ENCODE measurements at places on chromosomes 2 and 18.
A peak's percentile ranks its signal among the peaks of the same experiment; 100 is the strongest.

- H3K4me1 ChIP-seq: peaks cover 60% of the 10 kb centered on the region
- no peaks in the 10 kb centered on the region for H3K27me3 ChIP-seq
- peak; percentile 68 for DNase-seq
- peak overlapping the region; percentile 53 for H3K4me3 ChIP-seq
- H3K27ac ChIP-seq: peak overlapping the region; percentile 83
Measured at GRCh38 chr18:58687871-58688308, 16.6 kb downstream of the MALT1 start.

GRCh38 chr2:95074663-95075439, 46.8 kb downstream of the MRPS5 start:
- H3K36me3 ChIP-seq: peaks cover 2% of the 10 kb centered on the region
- H3K27ac ChIP-seq: peak overlapping the region; percentile 99
- DNase-seq: peak; percentile 80
- H3K4me3 ChIP-seq: peak overlapping the region; percentile 90

GRCh38 chr18:79573921-79574491, 105.6 kb upstream of the CTDP1 start:
- no peaks in the 10 kb centered on the region for H3K4me1 ChIP-seq
- H3K27ac ChIP-seq: no peak overlapping the region
- no peak overlapping the region for H3K4me3 ChIP-seq
- H3K36me3 ChIP-seq: peaks cover 4% of the 10 kb centered on the region

- no peak for DNase-seq
- H3K4me1 ChIP-seq: no peaks in the 10 kb centered on the region
- H3K36me3 ChIP-seq: no peaks in the 10 kb centered on the region
Measured at GRCh38 chr2:226524381-226524843, 275.2 kb downstream of the IRS1 start.

GRCh38 chr2:74756356-74756890, 77.5 kb upstream of the HK2 start:
- H3K36me3 ChIP-seq: peaks cover 4% of the 10 kb centered on the region
- no peak for DNase-seq

GRCh38 chr2:27890924-27891672, 569 bp downstream of the BABAM2 start:
- peak overlapping the region; percentile 93 for H3K4me3 ChIP-seq
- H3K4me1 ChIP-seq: peaks cover 63% of the 10 kb centered on the region
- no peaks in the 10 kb centered on the region for H3K27me3 ChIP-seq
- DNase-seq: peak; percentile 83
- peak overlapping the region; percentile 99 for H3K27ac ChIP-seq
- H3K36me3 ChIP-seq: peaks cover 28% of the 10 kb centered on the region

DNA sequence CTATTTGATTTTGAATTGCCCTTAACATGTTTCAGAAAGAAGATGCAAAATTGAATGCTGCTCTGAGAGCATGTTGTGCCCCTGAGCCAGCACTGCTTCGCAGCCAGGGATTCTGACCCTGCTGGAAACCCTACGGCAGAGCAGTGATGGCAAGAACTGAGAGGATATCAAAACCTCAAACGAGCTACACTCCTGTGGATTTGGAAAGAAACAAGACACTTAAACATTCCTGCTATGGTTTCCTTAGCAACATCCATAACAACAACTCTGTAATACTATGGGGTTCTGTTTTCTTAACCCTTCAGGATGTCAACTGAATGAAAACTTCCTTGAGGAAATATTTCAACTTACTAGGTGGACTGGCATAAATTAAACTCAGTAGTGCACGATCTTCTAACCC, 649.1 kb downstream of the NYAP2 start:
- no peaks in the 10 kb centered on the region for H3K36me3 ChIP-seq
- no peaks in the 10 kb centered on the region for H3K4me1 ChIP-seq
- H3K27me3 ChIP-seq: no peaks in the 10 kb centered on the region

- no peak overlapping the region for H3K27ac ChIP-seq
- no peak overlapping the region for H3K4me3 ChIP-seq
- peaks cover 7% of the 10 kb centered on the region for H3K27me3 ChIP-seq
- H3K4me1 ChIP-seq: peaks cover 8% of the 10 kb centered on the region
- peaks cover 4% of the 10 kb centered on the region for H3K36me3 ChIP-seq
- DNase-seq: no peak
Measured at GRCh38 chr2:54092940-54093339, 22.5 kb upstream of the ACYP2 start.

- no peaks in the 10 kb centered on the region for H3K27me3 ChIP-seq
- H3K36me3 ChIP-seq: no peaks in the 10 kb centered on the region
- no peak for DNase-seq
- H3K27ac ChIP-seq: no peak overlapping the region
Measured at GRCh38 chr18:13914756-13915155, 580 bp downstream of the MC2R start.

DNA sequence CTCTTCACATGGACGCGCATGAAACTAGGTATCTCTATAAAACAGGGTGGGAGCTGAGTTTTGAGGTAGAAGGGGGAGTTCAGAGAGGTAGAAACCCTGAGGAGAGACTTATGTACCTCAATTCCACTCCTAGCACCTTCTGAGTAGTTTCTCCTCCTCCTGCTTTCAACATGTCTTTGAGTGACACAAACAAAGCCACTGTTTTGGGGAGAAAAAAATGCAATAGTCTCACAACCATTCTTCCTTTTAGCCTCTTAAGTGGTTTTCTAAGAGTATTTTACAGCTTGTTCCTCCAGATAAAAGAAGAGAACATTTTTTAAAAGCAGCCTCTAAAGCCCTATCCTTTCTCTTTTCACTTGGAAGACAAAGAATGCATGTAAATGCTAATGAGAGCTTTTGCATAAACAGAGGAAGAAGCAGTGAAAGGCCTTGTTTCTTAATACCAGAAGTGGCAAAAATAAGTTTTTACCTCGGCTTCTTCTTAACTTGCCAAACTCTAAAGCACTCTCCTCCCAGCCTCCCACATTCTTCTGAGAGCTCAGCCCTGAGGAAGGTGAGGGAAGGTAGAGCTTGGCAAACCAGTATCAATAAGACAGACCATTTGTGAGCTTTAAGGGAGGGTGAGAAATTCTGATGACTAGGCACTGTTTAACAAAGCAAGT, 1304.4 kb upstream of the ACVR2A start:
- H3K27ac ChIP-seq: no peak overlapping the region
- H3K27me3 ChIP-seq: no peaks in the 10 kb centered on the region
- no peak overlapping the region for H3K4me3 ChIP-seq
- H3K36me3 ChIP-seq: no peaks in the 10 kb centered on the region
- no peaks in the 10 kb centered on the region for H3K4me1 ChIP-seq

DNA sequence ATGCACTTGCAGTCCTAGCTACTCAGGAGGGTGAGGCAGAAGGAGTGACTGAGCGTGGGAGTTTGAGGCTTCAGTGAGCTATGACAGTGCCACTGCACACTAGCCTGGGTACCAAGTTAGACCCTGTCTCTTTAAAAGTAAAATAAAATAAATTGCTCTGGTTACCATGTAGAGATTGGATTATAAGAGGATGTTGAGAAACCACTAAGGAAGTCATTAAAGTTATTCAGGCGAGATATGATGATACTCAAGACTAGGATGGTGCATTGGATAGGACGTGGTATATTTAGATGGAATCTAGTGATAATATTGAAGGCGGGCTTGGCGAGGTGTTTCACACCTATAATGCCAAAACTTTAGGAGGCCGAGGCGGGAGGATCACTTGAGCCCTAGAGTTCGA, 50.6 kb downstream of the BMPR2 start:
- no peak overlapping the region for H3K27ac ChIP-seq
- DNase-seq: no peak
- H3K27me3 ChIP-seq: no peaks in the 10 kb centered on the region
- H3K4me1 ChIP-seq: no peaks in the 10 kb centered on the region
- H3K36me3 ChIP-seq: peaks cover 4% of the 10 kb centered on the region

DNA sequence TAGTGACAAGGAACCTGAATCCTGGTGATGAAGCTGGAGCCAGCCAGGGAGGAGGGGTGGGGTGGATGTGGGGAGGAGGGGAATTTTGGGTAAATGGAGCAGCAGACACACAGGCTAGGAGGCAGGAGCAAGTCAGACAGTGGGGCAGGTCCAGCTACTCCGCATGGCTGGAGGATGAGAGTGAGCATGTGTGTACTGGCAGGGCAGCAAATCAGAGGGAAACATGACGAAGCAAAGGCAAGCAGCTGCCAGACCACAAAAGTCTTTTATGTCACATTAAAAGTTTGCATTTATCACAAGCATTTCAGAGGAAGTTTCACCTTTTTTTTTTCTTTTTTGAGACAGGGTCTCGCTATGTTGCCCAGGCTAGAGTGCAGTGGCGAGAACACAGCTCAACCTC, 11.9 kb upstream of the KIDINS220 start:
- H3K4me3 ChIP-seq: no peak overlapping the region
- H3K27me3 ChIP-seq: peaks cover 6% of the 10 kb centered on the region
- no peak overlapping the region for H3K27ac ChIP-seq
- DNase-seq: no peak
- no peaks in the 10 kb centered on the region for H3K36me3 ChIP-seq

DNA sequence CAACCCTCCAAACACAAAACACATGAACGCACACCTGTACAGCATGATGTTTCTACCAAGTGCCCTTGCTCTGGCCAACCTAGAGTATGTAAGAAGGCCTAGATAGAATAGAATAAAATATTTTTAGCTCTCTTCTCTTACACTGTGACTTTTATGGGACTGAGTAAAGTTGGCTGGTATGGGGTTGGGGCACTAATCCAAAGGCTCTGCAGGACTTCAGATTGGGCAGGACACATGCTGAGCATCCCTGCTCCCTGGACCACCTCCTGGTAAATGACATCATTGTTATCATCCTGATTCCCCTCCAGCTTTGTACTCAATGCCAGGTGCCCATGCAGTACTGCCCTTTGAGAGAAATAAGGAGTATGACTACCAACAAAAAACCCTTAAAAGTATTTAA, 322.2 kb downstream of the SLC8A1 start:
- DNase-seq: no peak
- no peaks in the 10 kb centered on the region for H3K27me3 ChIP-seq
- H3K4me1 ChIP-seq: peaks cover 10% of the 10 kb centered on the region
- no peak overlapping the region for H3K4me3 ChIP-seq

DNA sequence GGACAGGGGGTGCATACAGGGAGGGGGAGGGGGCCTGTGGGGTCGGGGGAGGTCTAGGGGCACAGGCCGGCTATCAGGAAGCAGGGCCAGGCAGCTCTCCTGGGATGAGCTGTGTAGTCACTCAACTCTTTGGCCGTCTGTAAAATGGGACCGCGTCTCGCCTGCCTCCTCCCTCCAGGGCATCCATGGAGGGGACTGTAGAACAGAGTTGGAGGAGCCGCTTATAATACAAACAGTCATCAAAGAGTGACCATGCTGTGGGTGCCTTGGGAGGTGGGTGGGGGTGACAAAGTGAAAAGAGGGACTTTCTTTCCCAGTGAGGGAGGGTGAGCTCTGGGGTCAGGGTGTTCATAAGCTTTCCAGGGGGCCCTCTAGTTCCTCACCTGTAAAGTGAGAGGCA, 169.6 kb upstream of the HAAO start:
- DNase-seq: no peak
- H3K4me1 ChIP-seq: no peaks in the 10 kb centered on the region
- no peak overlapping the region for H3K4me3 ChIP-seq
- no peak overlapping the region for H3K27ac ChIP-seq
- H3K36me3 ChIP-seq: no peaks in the 10 kb centered on the region

- DNase-seq: no peak
- H3K4me1 ChIP-seq: no peaks in the 10 kb centered on the region
- H3K27me3 ChIP-seq: no peaks in the 10 kb centered on the region
Measured at GRCh38 chr2:6650311-6650710, 215.4 kb downstream of the CMPK2 start.

GRCh38 chr2:204012072-204012653, 75.6 kb downstream of the ICOS start:
- no peak overlapping the region for H3K27ac ChIP-seq
- H3K4me3 ChIP-seq: no peak overlapping the region
- H3K4me1 ChIP-seq: peaks cover 85% of the 10 kb centered on the region
- no peaks in the 10 kb centered on the region for H3K27me3 ChIP-seq
- H3K36me3 ChIP-seq: peaks cover 20% of the 10 kb centered on the region

- no peak overlapping the region for H3K27ac ChIP-seq
- no peak for DNase-seq
- no peak overlapping the region for H3K4me3 ChIP-seq
- peaks cover 4% of the 10 kb centered on the region for H3K27me3 ChIP-seq
- no peaks in the 10 kb centered on the region for H3K4me1 ChIP-seq
Measured at GRCh38 chr18:70415823-70416488, 127.1 kb downstream of the SOCS6 start.

GRCh38 chr2:72927619-72928550, 10.6 kb downstream of the EMX1 start:
- no peaks in the 10 kb centered on the region for H3K4me1 ChIP-seq
- H3K36me3 ChIP-seq: no peaks in the 10 kb centered on the region
- peaks cover 25% of the 10 kb centered on the region for H3K27me3 ChIP-seq
- H3K4me3 ChIP-seq: no peak overlapping the region
- DNase-seq: no peak
- no peak overlapping the region for H3K27ac ChIP-seq

GRCh38 chr2:197130318-197130717, 180.3 kb downstream of the ANKRD44 start:
- peaks cover 66% of the 10 kb centered on the region for H3K4me1 ChIP-seq
- H3K27me3 ChIP-seq: no peaks in the 10 kb centered on the region
- no peak for DNase-seq
- peaks cover 42% of the 10 kb centered on the region for H3K36me3 ChIP-seq
- peak overlapping the region; percentile 68 for H3K4me3 ChIP-seq

DNA sequence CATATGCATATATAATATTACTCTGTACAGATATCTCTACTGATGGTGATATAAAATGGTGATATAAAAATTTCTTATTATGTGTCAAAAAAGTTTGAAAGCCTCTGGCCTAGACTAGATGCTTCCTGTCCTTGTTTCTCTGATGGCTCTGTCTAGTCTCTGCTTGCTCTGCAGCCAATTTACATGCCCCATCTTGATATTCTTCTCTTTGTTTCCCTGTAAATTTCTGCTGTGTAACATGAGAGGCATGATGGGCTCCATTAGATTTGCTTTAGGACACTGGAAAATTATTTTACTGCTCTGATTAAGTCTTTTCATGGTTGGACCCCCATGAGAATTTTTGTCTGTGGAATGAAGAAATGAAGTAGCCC, 24.3 kb downstream of the BABAM2 start:
- no peak overlapping the region for H3K27ac ChIP-seq
- no peak overlapping the region for H3K4me3 ChIP-seq
- DNase-seq: no peak
- H3K36me3 ChIP-seq: peaks cover 19% of the 10 kb centered on the region
- no peaks in the 10 kb centered on the region for H3K27me3 ChIP-seq

DNA sequence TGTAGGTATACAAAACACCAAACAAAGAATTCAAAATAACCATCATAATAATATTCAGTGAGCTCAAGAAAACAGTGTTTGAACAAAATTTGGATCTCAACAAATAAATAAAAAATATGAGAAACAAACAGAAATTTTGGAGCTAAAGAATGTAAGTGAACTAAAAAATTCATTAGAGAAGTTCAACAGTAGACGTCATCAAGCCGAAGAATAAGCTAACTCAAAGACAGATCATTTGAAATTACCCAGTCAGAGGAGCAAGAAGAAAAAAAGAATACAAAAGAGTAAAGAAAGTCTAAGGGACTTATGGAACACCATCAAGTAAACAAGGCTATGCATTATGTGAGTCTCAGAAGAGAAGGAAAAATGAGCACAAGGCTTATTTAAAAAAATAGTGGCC, 16.6 kb upstream of the SPP2 start:
- no peak overlapping the region for H3K27ac ChIP-seq
- DNase-seq: no peak
- H3K4me1 ChIP-seq: peaks cover 21% of the 10 kb centered on the region
- peaks cover 4% of the 10 kb centered on the region for H3K36me3 ChIP-seq
